ENCODE measurements at places on chromosomes 13 and 19.

DNA sequence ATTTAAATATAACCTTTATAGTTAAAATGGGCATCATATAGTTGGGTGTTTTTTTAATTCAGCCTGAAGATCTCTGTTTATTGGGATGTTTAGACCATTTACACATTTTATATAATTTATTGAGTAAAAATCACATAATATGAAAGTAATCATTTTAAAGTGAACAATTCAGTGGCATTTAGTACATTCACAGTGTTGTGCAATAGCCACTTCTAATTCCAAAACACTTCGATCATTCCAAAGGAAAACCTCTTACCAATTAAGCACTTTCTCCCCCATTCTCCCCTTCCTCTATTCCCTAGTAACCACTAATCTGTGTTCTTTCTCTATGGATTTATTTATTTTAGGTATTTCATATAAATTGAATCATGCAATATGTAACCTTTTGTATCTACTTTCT, 30.2 kb downstream of the ZNF527 start:
- H3K4me1 ChIP-seq, result no peaks in the 10 kb centered on the region
- no peaks in the 10 kb centered on the region for H3K27me3 ChIP-seq
- DNase-seq, result no peak
- no peaks in the 10 kb centered on the region for H3K36me3 ChIP-seq
- H3K27ac ChIP-seq, result no peak overlapping the region

GRCh38 chr13:20987599-20987998, 73.8 kb downstream of the LATS2 start:
- DNase-seq, result no peak
- H3K27me3 ChIP-seq, result no peaks in the 10 kb centered on the region
- H3K36me3 ChIP-seq, result peaks cover 5% of the 10 kb centered on the region
- no peak overlapping the region for H3K4me3 ChIP-seq
- peaks cover 19% of the 10 kb centered on the region for H3K4me1 ChIP-seq

- H3K4me1 ChIP-seq, result peaks cover 8% of the 10 kb centered on the region
- H3K27ac ChIP-seq, result peak overlapping the region; percentile 34
- H3K4me3 ChIP-seq, result no peak overlapping the region
- DNase-seq, result no peak
- no peaks in the 10 kb centered on the region for H3K27me3 ChIP-seq
- peaks cover 12% of the 10 kb centered on the region for H3K36me3 ChIP-seq
These were observed 70.1 kb downstream of the TDRD3 start for GRCh38 chr13:60467098-60467497.

GRCh38 chr13:78625384-78625783, 22.0 kb upstream of the POU4F1 start:
- peaks cover 16% of the 10 kb centered on the region for H3K4me1 ChIP-seq
- no peaks in the 10 kb centered on the region for H3K27me3 ChIP-seq
- peak overlapping the region; percentile 59 for H3K27ac ChIP-seq
- no peak for DNase-seq
- H3K36me3 ChIP-seq, result peaks cover 31% of the 10 kb centered on the region
- no peak overlapping the region for H3K4me3 ChIP-seq

- DNase-seq, result peak; percentile 74
- H3K4me1 ChIP-seq, result peaks cover 12% of the 10 kb centered on the region
- H3K36me3 ChIP-seq, result no peaks in the 10 kb centered on the region
- H3K27ac ChIP-seq, result peak overlapping the region; percentile 85
These were observed 34.2 kb upstream of the TMEM255B start for GRCh38 chr13:113724780-113725315.

GRCh38 chr19:35249848-35250711, 1.3 kb downstream of the LSR start:
- H3K4me1 ChIP-seq, result peaks cover 37% of the 10 kb centered on the region
- peaks cover 2% of the 10 kb centered on the region for H3K36me3 ChIP-seq
- H3K27me3 ChIP-seq, result no peaks in the 10 kb centered on the region

DNA sequence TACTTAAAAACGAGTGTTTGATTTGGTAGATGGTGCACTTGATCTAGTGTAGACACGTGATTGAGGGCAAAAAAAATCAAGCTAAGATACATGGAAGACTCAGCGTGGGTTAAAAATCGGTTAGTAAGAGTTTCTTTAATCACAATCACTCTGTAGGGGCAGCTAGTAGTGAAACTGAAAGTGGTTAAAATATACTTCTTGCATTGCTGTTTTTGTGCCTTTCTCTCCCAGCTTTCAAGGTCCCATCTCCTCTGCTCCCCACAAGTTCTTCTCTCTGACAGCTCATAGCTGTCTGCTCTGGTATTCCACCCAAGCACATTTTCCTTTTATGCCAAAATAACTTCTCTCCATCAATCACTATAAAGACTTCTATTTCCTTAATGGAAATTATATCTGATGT, 1089.7 kb downstream of the EFNB2 start:
- no peaks in the 10 kb centered on the region for H3K36me3 ChIP-seq
- H3K4me1 ChIP-seq, result peaks cover 5% of the 10 kb centered on the region

DNA sequence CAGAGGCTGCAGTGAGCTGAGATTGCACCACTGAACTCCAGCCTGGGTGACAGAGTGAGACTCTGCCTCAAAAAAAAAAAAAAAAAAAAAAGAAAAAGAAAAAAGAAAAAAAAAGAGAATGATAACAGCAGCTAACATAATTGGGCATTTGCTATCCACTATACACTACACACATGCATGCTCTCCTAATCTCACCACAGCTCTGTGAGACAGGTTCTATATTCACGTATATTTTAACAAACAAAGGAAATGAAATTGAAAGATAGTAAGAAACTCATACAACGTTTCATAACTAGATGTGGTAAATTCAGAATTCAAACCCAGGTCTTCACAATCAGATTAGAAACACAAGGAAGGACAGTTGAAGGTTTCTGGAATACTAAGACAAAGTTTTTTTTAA, 265.7 kb downstream of the DIAPH3 start:
- H3K4me1 ChIP-seq, result peaks cover 11% of the 10 kb centered on the region
- H3K4me3 ChIP-seq, result no peak overlapping the region
- no peaks in the 10 kb centered on the region for H3K36me3 ChIP-seq
- no peak overlapping the region for H3K27ac ChIP-seq
- DNase-seq, result no peak

DNA sequence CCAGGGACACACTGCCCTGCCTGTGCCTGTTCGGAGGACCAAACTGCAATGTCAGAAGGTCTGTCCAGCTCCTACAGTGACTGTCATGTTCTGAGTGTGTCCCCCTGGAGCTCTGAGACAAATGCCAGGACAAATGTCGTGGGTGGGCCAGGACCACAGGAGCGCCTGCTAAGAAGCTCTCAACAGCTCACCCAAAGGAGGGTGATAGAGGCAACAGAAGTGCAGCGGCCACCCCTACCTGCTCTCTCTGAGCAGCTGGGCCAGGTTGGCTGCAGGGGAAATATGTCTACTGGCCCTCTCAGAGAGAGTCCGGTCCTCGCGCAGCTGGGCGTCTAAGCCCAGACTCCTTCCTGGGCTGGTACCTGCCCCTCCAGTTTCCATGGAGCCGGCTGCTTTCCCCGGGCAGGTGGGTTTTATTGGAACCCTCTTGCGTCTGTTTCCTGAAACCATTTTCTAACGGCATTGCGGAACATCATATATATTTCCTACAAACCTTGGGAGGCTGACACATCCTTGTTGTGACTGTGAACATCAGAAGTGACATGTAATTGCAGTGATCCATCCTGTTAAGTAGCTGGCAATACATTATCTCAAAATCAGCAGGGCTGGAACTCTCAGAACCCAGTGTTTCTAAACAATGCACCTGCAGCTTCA, 78.1 kb downstream of the CHST8 start:
- H3K4me1 ChIP-seq, result peaks cover 2% of the 10 kb centered on the region
- no peak overlapping the region for H3K27ac ChIP-seq
- no peak for DNase-seq
- peaks cover 2% of the 10 kb centered on the region for H3K36me3 ChIP-seq

DNA sequence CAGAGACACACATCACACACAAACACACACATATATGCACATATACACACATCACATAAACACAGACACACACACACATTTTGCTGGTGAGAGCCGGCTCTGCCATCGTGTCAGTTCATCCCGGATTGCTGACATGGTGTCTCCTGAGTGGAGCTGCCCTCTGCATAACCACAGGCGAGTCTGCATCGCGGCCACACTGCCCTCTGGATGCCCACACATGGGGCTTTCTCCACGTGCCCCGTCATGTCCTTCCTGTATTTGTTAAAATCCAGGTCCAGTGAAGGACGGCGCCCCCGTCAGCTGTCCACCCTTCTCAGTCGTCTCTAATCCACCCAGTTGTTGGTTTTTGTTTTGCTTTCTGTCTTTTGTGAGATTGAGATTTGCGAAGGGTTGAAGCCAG, 52.6 kb upstream of the F7 start:
- peaks cover 3% of the 10 kb centered on the region for H3K4me1 ChIP-seq
- H3K36me3 ChIP-seq, result peaks cover 8% of the 10 kb centered on the region
- no peak for DNase-seq

- H3K27me3 ChIP-seq, result no peaks in the 10 kb centered on the region
- H3K27ac ChIP-seq, result no peak overlapping the region
- DNase-seq, result no peak
- H3K36me3 ChIP-seq, result no peaks in the 10 kb centered on the region
- H3K4me3 ChIP-seq, result no peak overlapping the region
These were observed 48.8 kb upstream of the PDCD5 start for GRCh38 chr19:32532233-32532632.

GRCh38 chr19:9673912-9674662, 813 bp downstream of the ZNF562 start:
- DNase-seq, result no peak
- H3K27me3 ChIP-seq, result no peaks in the 10 kb centered on the region
- peaks cover 5% of the 10 kb centered on the region for H3K4me1 ChIP-seq
- peaks cover 4% of the 10 kb centered on the region for H3K36me3 ChIP-seq
- peak overlapping the region; percentile 92 for H3K27ac ChIP-seq
- H3K4me3 ChIP-seq, result peak overlapping the region; percentile 92

DNA sequence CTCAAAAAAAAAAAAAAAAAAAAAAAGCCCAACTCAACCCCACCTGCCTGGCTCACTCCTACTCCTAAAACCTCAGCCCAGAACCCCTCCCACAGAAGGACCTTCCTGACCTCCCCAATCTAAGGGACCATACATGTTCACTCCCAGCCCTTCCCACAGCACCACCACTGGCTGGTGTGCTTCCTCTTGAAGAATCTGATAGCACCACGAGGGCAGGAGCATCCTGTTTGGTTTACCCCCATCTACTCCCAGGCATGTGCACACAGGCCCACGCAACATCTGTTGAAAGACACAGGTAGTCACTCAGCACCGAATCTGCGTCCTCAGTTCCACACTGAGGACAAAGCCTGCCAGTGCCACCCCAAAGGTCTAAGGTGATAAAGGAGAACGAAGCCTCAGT, 8.2 kb downstream of the LATS2 start:
- H3K27me3 ChIP-seq, result peaks cover 6% of the 10 kb centered on the region
- no peak overlapping the region for H3K27ac ChIP-seq
- H3K4me3 ChIP-seq, result no peak overlapping the region
- H3K4me1 ChIP-seq, result peaks cover 16% of the 10 kb centered on the region
- no peak for DNase-seq

DNA sequence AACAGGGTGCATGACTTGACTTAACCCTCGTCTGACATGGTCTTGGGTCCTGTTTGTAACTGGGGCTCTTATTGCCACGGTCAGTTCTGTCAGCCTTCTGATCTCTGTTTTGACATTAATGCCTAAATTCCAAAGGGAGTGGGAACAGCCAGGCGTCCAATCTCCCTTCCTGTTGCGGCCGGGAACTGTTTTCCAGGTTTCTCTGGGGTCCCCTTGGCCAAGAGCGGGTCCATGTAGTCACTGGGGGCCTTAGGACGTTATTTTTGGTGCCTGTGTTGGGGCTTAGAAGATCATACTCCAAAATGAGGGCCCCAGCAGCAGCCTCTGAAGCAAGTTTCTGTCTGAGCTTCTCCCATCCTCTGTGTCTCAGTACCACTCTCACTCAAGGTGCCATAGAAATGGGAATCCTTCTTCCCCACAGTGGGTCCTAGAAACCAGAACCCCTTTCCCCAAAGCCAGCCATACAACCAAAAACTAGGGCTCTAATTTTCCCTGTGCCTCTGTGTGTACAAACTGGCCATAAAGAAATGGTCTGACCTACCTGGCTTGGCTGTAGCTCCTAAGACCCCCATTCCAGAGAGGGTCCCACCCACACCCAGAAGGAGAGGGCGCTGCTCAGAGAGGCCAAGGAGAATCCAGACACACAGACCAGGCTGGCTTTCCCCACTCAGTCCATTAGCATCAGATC, 50.4 kb downstream of the C13orf46 start:
- peaks cover 3% of the 10 kb centered on the region for H3K36me3 ChIP-seq
- peaks cover 4% of the 10 kb centered on the region for H3K4me1 ChIP-seq
- H3K4me3 ChIP-seq, result no peak overlapping the region
- peaks cover 14% of the 10 kb centered on the region for H3K27me3 ChIP-seq

- H3K27ac ChIP-seq, result no peak overlapping the region
- no peak overlapping the region for H3K4me3 ChIP-seq
- no peak for DNase-seq
- peaks cover 9% of the 10 kb centered on the region for H3K4me1 ChIP-seq
These were observed 7.3 kb upstream of the CEACAM6 start for GRCh38 chr19:41748012-41748411.

DNA sequence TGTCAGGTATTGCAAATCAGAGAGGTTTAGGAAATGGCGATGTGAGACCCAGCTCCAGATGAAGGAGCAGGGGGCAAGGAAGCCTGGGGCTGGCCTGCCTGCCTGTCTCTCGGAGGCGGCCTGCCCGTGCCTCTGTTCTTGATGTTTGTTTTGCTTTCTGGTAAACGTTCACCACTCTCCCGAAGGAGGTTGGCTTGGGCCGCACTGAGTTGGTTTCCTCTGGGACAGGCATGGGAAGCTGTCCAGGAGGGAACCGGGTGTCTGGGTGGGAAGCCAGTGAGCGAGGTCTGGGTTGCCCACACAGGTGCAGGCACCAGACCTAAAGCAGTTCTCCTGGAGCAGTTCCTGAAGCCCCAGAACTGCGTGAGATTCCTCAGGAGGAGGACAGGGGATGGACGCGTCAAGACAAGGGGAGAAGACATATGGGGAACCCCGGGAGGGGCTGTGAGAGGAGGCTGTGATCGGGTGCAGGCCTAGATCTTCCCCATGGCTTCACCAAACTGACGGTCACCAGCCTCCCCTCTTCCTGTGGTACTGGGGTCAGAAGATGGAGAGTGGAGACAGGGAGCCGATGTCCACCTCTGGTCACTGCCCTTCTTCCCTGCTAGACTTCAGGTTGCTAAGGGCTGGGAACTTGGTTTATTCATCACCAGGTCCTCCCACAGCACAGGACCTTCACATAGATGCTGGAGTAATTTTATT, 15.2 kb downstream of the COL4A2 start:
- H3K4me3 ChIP-seq, result no peak overlapping the region
- H3K4me1 ChIP-seq, result peaks cover 3% of the 10 kb centered on the region
- no peaks in the 10 kb centered on the region for H3K36me3 ChIP-seq
- H3K27ac ChIP-seq, result no peak overlapping the region

DNA sequence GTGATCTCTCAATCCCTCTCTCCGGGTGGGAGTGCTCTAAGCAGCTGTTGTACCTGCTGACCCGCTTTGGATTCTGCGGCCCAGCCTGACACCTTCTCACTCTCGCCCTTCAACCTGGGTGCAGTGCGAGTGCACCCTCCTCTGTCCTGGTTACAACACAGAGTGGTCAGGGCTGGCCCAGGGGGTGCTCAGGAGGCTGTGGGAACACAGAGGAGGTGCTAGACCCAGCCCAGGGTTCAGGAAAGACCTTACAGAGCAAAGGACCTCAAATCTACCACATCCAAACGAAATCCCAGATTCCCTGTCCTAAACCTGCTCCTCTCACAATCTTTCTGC, 23.7 kb downstream of the ZNF175 start:
- peak overlapping the region; percentile 95 for H3K4me3 ChIP-seq
- H3K4me1 ChIP-seq, result peaks cover 12% of the 10 kb centered on the region
- H3K27me3 ChIP-seq, result peaks cover 19% of the 10 kb centered on the region
- H3K27ac ChIP-seq, result no peak overlapping the region
- peaks cover 3% of the 10 kb centered on the region for H3K36me3 ChIP-seq
- no peak for DNase-seq

All from T-helper 17 cell (primary cell).